HFFc6 (cell line): ENCODE measurements at places on chromosomes 6 and 20. TPM values are rescaled to one million over a fixed set of nuclear protein-coding genes. Genes with fewer than 3 reads are reported as not detected.
A peak's percentile ranks its signal among the peaks of the same experiment; 100 is the strongest.

- no peak for DNase-seq
Observed at GRCh38 chr20:58463256-58463655, 51.9 kb downstream of the APCDD1L start.

GRCh38 chr6:68233623-68234022, 401.5 kb upstream of the ADGRB3 start:
- no peak for DNase-seq

DNA sequence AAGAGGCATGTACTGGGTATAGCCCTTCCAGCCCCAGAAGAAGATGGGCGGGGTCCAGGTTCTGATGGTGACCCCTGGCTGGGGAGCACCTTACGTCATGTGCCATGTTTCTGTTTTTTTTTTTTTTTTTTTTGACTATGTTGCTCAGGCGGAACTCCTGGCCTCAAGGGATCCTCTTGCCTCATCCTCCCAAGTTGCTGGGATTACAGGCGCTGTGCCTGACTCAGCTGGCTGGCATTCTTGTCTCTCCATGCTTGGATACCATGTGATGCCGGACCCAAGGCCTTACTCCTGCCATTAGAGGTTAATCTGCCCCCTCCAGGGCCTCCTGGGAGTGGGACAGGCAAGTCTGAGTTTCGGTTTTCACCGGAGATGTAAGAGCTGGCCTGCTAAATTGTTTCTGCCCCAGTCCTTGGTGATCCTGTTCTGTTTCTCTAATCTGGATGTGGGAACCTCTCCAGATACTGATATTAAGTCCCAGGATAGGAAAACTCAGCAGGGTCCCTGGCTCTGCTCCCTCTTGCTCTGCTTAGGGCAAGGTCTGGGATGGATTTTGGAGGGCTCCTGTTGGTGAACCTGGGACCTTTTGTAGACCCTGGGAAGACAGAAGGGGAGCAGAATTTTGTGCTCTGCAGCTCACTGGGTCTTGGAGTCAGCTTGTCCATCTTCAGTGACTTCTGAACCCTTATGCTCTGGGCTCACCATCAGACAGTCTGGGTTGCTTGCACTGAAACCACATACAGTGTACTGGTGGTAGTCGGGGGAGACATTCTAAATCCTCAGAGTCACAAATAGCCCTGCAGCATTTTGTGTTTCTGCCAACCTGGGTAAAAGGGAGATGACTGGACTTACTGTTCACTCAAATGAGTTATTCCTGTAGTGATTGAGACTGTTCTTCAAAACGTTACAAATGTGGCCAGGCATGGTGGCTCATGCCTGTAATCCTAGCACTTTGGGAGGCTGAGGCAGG, 45.1 kb downstream of the PTK7 start:
- DNase-seq, result peak; percentile 98

- DNase-seq, result peak; percentile 14
Observed at GRCh38 chr6:63352544-63353285, 32.9 kb upstream of the LGSN start.

- no peak for DNase-seq
Observed at GRCh38 chr6:33904050-33904746, 100.4 kb upstream of the MLN start.

The IRF4 gene
- total RNA-seq, result not detected in 3 replicates

The KIAA0408 gene
- total RNA-seq, result 0.99 to 1.8 TPM (median 1.4 TPM) in 3 replicates

The DDAH2 gene
- total RNA-seq, result 44.0 to 46.8 TPM (median 45.7 TPM) in 3 replicates

The ANGPT4 gene
- not detected in 3 replicates for total RNA-seq
